ENCODE measurements at places on chromosomes 6 and 20.

DNA sequence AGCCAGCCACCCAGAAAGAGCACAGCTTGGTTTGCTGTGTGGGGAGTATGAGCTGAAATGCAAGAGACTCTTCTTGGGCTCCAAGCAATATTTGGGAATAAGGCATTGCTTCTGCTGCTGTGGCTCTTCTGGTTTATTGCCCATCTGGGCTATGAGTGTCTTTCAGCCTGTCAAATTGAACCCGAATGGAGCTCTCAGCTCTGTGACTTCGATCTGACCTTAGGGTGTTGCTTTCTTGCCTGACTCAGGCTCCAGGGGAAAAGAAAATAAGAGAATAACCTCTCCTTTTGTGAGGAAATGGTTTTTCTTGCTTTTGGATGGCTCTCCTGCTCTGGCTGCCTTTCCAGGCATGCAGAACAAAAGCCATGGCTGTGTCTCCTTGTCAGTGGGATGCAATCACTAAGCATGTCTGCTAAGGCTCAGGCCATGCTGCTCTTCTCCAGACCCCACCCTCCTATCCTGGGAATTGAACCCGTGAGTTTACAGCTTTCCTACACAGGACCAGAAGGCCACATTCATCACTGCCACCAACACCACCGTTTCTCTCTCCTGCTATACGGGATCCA lies 169.4 kb upstream of the JAG1 start:
- DNase-seq: no peak

- no peak for DNase-seq
Measured at GRCh38 chr6:76174722-76175121, 102.3 kb upstream of the IMPG1 start.

DNA sequence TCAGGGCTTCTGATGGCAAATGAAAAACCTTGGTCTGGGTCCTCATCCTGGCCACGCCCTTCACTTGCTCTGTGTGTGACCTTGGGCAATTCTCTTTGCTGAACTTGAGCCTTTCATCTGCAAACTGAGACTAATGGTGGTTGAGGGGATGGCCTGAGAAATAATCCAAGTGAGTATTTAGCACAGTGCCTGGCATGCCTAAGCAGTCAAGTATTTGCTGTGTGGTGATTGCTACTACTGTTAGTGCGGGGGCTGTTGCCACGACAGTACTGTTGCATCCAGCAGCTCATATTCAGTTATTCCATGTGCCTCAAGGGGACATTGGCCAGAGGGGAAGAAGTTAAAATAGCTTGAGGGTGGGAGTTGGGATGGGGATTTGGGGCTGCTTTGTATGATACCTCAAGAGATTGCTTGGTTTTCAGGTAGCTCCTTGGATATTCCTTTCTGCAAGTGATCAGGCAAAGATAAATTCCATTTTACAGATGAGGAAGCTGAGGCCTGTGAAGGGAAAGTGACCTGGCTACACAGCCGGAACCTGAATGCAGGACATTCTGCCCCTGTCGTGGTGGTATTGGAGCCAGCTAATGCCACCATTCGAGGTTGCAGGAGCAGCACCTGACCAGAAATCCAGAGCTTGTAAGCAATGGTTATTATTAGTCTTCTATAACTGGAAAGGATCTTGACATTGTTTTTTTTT lies 45.1 kb upstream of the EPB41L1 start:
- DNase-seq: no peak

DNA sequence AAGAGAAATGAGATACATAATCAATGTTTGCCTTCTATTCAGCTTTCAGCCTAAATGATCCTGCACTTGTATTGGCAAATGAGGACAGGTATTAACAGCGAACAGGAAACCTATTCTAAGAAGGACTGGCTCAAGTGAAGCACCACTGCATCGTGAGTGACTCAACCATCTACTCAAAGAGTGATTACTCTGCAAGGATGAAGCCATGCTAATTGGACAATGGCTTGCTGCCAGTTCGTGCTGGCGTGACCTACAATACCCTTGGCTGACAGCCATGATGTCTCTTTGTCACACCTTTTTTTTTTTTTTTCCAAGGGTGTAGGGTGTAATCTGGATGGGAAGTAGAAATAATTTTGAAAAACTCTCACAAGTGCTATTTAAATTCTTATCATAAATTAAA lies 104.9 kb downstream of the GJA10 start:
- DNase-seq: no peak

DNA sequence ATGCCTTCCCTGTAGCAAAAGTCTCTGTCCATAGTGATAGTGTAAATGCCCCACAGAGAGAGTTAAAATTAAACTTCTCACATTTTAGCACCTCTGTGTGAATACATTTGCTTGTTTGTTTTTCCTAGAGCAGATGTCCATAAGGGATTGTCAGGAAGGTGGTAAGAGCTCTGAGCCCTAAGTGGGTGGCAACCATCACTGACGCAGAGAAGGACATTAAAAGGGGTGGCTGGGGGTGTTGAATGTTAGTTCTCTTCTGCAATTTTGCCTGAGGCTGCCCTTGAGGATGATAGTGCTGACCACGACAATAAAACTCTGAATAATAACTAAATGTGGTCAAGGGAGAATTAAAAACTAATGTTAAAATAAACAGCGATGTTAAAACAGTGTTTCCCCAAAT lies 174.3 kb upstream of the ID4 start:
- DNase-seq: no peak

- DNase-seq: no peak
Measured at GRCh38 chr6:25363427-25363826, 84.3 kb downstream of the CARMIL1 start.

DNA sequence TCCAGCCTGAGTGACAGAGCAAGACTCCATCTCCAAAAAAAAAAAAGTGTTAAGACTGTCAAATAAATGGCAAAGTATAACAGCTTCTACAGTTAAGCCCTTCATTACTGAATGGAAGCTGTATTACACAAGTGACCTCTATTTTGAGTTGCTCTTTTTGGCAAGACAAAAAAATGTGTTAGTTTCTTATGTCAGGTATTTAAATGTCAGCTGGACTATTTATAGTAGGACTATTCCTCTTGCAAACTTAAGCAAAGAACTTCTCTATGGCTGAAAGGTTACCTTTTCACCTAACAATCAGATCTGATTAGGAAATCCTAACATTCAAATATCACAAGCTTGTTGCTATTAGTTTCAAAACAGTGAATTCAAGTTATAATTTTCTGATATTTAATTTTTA lies 12.4 kb downstream of the UBE2V1 start:
- no peak for DNase-seq

- no peak for DNase-seq
Measured at GRCh38 chr6:47865206-47865605, 83.4 kb downstream of the OPN5 start.

DNA sequence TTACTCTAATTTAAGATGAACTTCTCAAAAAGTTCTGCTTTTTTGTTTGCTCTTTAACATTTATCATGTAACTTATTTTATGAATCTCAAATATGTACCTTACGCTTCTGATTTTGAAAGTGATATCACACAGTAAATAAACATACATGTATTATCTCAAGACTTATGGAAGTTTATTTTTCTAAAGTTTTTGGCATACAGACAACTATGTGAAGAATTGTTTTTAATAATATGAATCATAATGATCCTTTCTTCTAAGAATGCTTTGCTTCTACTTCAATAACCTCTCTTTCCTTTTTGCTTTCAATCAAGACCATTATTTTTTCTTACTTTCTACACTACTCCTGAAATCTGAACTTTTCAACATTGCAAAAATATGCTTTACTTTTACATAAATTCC lies 816.4 kb downstream of the EYS start:
- no peak for DNase-seq

GRCh38 chr6:69589626-69590025 lies 207.2 kb downstream of the LMBRD1 start:
- no peak for DNase-seq

- DNase-seq: no peak
Measured at GRCh38 chr6:47967843-47968242, 143.2 kb downstream of the PTCHD4 start.

- no peak for DNase-seq
Measured at GRCh38 chr6:97705568-97705967, 422.6 kb upstream of the MMS22L start.

GRCh38 chr20:7313047-7313446 lies 545.6 kb downstream of the BMP2 start:
- no peak for DNase-seq

GRCh38 chr20:57851796-57852195 lies 142.0 kb upstream of the PMEPA1 start:
- no peak for DNase-seq

Measured in BJ (cell line).